ENCODE measurements at places on chromosomes 12 and 14.

GRCh38 chr14:100539766-100540140 lies 47.5 kb downstream of the BEGAIN start:
- no peak for DNase-seq

DNA sequence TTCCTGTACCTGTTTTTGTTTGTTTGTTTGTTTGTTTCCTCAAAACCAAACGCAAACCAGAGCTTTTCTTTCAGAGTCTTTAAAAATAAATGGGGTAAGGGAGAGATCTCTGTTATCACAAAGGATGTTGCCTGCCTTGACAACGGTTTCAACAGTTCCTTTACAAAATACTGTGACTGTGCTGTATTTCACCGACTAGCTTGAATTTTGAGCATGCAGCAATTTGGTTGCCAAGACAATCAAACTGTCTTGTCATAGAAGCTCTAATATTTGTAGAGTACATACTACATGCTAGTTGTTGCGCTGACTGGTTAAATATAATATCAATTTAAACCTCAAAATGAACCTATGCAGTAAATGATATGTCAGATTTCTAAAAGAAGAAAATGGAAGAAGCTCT lies 22.4 kb upstream of the TCP11L2 start:
- DNase-seq: no peak

DNA sequence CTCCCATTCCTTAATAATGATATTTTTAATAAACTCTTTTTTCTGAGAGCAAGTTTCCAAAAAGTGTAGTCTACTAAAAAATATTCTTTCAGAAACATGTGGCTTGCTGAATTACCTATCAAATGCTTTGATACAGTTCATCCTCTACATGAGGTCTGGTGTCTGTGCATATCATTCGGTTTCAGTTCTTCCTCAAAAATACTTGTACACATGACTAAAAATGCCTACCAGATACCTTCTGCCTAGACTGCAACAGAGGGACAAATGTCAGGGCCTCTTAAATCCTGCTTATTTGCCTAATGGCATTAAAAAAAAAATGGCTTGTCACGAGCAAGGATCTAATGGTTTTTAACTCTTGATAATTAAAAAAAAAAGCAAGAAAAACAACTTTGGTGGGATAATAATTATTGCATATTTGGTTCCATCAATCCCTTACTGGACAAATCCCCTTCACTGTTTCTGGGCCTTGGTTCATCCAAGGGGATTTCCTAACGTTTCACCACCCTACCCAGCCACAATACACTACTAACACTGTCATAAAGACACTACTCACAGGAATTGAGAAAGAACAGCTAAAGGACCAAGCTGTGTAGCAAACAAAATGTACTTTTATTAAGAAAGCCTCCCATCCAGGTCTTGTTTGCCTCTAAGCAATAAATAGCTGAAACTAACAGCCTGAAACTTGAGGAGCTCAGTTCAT lies 45.7 kb downstream of the PARP11 start:
- DNase-seq: no peak

DNA sequence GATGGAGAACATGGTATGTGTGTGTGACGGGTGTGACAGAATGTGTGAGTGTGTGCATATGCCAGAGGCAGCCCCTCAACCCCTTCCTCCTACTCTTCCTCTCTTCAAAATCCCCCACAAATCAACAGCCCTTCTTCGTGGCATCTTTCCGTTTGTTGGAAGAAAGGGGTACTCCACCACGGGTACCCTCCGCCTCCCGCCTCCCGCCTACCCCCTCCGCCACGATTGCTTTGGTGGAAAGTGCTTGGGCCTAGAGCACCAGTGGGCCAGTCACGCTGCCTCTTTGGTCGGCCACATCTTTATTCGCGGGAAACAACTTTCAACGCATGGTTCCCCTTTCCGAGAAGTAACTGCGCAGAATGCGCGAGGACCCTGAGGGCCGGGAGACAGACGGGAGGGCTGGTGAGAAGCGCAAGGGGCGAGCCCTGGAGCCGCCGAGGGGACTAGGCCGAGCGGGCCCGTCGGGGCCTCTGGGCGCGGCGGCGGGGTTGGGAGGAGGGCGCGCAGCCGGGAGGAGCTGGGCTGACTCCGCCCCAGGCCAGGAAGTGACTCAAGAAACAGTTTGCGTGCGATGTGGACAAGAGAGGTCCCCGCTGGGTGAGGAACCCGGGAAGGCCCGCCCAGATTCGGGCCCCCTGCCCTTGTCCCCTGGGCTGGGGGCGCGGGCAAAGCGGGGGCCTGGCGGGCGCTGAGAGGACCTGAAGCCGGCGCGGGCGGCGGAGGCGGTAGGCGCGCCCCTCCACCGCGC lies at the start of the genes CBLN3 and KHNYN:
TSS of gene CBLN3 (minus strand) at position 274 of the 748 bp plus-strand sequence. CDS start 614 bp downstream, outside the sequence.
TSS of gene KHNYN (plus strand) at position 560 of the 748 bp plus-strand sequence. CDS start 777 bp downstream, outside the sequence.
- peak; percentile 90 for DNase-seq

DNA sequence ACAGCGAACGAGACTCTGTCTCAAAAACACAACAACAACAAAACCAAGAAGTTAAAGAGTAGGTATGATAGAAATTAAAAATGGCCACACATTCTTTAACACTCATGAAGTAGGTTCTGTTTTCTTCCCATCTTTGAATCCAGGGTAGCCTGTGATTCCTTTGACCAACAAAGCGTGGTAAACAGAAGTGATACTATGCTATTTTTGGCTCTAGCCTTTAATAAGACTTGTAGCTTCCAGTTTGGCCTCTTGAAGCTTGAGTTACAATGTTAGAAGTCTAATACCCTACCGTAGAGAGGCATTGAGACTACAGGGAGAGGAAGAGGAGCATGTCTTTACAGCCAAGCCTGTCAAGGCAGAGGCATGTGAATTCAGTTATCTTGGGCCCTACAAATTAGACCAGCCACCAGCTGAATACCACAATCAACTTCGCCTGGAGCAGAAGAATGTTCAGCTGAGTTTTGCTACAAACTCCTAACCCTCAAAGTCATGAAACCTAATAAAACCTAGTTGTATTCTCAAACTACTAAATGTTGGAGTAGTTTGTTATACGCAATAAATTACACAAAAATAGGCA lies 4.9 kb upstream of the NEMF start:
- no peak for DNase-seq

DNA sequence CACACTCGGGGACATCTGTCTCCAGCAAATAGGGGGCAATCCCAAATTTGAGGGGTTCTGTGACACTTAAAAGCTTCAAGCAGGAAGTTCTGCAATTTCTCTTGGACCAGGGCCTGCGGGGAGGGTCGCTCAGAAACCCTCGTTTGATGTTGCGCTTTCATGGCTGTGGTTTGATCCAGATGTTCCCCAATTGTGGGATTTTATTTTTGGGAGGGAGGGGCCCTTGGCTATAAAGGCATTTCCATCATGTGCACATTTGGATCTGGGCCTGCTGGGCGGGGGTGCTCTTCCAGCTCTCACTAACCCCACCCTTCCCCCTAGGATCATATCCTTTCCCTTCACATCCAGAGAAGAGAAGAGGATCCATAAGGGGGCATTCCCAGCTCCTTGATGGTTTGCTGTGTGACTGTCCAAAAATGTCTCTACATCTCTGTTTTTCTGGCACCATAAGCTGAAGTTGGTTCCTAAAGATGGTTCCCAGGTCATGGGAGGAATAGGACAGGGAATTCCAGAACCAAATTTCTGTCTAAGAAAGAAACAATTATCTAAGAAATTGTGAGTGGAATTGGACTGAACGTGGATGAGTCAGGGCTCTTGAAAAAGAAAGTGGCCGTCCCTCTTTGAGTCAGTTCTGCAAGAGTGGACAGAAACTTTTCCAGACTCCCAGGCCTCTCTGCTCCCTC lies 47.2 kb downstream of the SMUG1 start:
- DNase-seq: no peak

GRCh38 chr14:105211086-105211757 lies 30.1 kb upstream of the NUDT14 start:
- no peak for DNase-seq

DNA sequence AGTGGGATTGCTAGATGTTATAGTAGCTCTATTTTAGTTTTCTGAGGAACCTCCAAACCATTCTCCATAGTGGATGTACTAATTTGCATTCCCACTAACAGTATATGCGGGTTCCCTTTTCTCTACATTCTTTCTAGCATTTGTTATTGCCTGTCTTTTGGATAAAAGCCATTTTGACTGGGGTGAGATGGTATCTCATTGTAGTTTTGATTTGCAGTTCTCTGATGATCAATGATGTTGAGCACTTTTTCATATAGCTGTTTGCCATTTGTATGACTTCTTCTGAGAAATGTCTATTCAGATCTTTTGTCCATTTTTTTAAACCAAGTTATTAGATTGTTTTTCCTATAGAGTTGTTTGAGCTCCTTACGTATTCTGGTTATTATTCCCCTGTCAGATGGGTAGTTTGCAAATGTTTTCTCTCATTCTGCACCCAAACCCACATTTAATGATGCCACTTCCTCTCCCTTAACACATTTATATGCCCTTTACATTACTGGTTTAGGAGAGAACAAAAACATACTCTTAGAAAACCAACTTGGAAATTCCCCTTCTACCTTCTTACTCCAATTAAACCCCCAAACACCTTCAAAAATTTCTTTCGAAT lies 48.2 kb downstream of the NELL2 start:
- no peak for DNase-seq

DNA sequence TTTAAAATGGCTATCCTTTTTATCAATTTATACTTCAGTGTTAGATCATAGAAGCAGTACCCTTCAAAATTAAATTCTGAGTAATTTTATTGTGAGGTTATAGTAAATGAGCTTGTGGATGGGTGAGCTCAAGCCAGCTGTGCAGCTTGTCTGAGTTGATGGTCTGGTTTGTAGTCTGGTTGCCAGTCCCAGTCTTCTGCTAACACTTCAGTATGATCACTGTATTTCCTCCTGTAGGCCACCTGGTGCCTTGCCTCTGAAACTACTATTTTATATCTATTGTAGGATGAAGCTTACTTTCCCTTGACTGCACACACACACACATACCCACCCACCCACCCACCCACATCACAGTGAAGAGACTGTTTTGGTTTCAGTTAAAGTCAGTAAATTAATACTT lies 496.4 kb downstream of the PCNX1 start:
- peak; percentile 55 for DNase-seq

DNA sequence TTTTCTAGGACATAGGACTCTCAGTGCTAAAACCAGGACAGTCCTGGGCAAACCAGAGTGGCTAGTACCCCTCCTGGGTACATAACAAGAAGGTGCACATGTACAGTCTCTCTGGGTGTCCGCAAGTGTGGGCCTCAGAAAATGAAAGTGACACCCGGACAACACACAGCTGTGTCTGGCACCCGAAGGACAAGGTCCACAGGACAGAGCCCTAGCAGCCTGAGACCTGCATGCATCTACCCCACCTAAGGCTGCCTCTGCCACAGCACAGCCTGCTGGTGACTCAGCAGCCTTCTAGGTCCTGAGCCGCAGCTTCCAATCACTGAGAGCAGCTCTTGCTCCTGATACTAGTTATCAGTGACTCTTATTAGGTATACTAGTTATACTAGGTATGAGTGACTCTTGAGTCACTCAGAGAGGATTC lies 784.1 kb upstream of the TBX3 start:
- no peak for DNase-seq

GRCh38 chr14:52875707-52876106 lies 75.1 kb downstream of the FERMT2 start:
- no peak for DNase-seq

DNA sequence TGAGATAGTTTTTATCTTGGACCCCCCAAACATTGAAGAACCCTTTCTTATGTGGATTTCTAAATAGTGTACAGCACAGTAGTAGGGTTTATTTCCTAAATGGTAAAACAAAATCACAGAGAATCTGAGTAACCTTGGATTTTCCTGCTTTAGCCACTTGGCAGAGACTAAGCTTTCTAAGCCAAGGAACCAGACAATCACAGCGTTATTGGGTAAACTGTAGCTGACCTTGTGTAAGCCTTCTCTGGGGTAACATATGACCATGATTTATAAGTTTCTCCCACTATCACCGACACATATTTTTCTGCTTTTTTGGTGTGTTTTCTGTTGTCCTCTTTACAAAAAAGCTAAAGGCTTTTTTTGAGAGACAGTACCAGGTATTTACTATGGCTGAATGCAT lies 136.3 kb upstream of the PZP start:
- no peak for DNase-seq

- DNase-seq: no peak
These were observed 42.9 kb upstream of the ANKS1B start for GRCh38 chr12:100027671-100028070.

- DNase-seq: no peak
These were observed 27.8 kb upstream of the FAM222A start for GRCh38 chr12:109685574-109686447.

DNA sequence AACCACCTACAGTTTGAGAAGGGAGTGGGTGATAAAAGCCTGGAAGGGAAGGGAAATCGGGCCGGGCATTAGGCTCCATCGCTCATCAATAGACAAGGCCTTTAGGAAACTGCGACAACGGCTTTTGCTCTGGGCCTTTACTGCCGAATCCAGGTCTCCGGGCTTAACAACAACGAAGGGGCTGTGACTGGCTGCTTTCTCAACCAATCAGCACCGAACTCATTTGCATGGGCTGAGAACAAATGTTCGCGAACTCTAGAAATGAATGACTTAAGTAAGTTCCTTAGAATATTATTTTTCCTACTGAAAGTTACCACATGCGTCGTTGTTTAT lies 261 bp upstream of the RNU7-1 start:
- DNase-seq: peak; percentile 89

DNA sequence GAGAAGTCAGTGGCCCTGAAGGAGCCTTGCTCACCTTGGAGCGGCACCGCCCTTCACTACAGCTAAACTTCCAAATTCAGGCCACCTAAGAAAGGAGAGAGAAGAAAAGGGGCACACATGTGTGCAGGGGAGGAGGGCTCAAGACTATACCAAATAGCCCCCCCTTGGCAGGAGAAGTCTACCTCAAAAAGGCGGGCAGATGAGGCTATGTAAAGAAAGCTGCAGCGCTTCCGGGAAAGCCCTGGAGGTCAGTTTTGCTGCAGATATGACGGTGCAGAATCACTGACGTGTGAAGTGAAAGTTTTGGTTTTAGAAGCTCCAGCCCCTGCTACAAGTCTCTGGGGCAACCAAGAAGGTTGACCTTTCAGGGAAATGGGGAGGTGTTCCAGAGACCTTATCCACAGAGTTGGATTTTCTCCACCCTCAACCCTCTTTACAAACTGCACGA lies 48.2 kb upstream of the PNMA1 start:
- DNase-seq: peak; percentile 87

- no peak for DNase-seq
These were observed 33.3 kb upstream of the INF2 start for GRCh38 chr14:104656014-104656714.

GRCh38 chr14:32332415-32333316 lies 3.6 kb downstream of the AKAP6 start:
- DNase-seq: no peak

DNA sequence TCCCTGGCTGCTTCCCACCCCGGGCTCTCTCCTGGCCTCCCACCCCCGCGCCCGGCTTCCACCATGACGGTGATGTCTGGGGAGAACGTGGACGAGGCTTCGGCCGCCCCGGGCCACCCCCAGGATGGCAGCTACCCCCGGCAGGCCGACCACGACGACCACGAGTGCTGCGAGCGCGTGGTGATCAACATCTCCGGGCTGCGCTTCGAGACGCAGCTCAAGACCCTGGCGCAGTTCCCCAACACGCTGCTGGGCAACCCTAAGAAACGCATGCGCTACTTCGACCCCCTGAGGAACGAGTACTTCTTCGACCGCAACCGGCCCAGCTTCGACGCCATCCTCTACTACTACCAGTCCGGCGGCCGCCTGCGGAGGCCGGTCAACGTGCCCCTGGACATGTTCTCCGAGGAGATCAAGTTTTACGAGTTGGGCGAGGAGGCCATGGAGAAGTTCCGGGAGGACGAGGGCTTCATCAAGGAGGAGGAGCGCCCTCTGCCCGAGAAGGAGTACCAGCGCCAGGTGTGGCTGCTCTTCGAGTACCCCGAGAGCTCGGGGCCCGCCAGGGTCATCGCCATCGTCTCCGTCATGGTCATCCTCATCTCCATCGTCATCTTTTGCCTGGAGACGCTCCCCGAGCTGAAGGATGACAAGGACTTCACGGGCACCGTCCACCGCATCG lies 1.8 kb downstream of the KCNA1 start:
- no peak for DNase-seq

Measured in CD4-positive, alpha-beta T cell treated with Interferon alpha-2 for 1 hour (primary cell).